Type B pancreatic cell (in vitro differentiated cells): ENCODE measurements at places on chromosomes 3 and 15. TPM values are rescaled to one million over a fixed set of nuclear protein-coding genes. Genes with fewer than 3 reads are reported as not detected.

GRCh38 chr3:189805375-189806067 lies 174.3 kb downstream of the TP63 start:
- peak overlapping the region; percentile 52 for H3K27ac ChIP-seq
- H3K4me1 ChIP-seq = peaks cover 6% of the 10 kb centered on the region
- H3K36me3 ChIP-seq = no peaks in the 10 kb centered on the region
- no peak for DNase-seq
- no peak overlapping the region for H3K4me3 ChIP-seq

EPHB3 gene
- 57.7 and 65.0 TPM in 2 replicates for total RNA-seq

DNA sequence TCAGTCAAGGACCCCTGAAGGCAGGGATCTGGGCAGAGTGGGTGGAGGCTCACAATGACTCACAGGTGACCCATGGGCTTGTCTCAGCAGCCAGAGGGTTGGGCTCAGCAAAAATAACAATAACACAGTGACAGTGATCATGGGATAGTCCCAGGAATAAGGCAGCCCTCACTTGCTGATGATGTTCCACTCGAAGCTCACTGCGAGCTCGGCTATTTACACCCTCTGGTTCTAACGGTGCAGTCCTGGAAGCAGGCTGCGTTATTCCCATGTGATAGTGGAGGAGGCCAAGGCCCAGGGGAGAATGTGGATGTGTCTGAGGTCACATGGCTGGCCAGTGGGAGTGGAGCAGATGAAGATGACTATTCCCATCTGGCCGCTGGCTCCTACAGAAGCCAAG lies 16.2 kb downstream of the CCDC33 start:
- no peaks in the 10 kb centered on the region for H3K36me3 ChIP-seq
- no peak for DNase-seq
- peaks cover 28% of the 10 kb centered on the region for H3K4me1 ChIP-seq
- H3K27me3 ChIP-seq = peaks cover 17% of the 10 kb centered on the region
- H3K27ac ChIP-seq = no peak overlapping the region

FANCD2OS gene
- total RNA-seq = not detected in 2 replicates

- DNase-seq = no peak
- H3K27ac ChIP-seq = peak overlapping the region; percentile 63
- H3K36me3 ChIP-seq = peaks cover 19% of the 10 kb centered on the region
- no peak overlapping the region for H3K4me3 ChIP-seq
- H3K4me1 ChIP-seq = peaks cover 49% of the 10 kb centered on the region
- no peaks in the 10 kb centered on the region for H3K27me3 ChIP-seq
These were observed 129.4 kb downstream of the LPP start for GRCh38 chr3:188283347-188283746.

DNA sequence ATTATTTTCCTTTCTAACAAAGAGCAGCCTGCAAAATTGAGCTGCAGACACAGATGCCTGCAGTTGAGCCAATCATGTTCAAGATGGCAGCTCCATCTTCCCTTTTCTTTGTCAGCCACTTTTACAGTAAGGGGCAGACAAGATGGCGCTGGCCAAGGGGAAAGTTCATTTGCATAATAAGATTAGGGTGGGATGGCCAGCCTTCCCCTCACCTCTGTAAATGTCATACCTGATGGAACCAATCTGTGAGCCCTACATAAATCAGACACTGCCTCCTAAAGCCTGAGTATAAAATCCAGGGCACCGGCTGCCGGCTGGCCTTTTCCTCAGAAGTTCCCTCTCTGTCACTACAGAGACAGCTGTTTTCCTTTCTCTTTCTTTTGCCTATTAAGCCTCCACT lies 15.8 kb downstream of the PATL2 start:
- H3K27me3 ChIP-seq = peaks cover 24% of the 10 kb centered on the region
- no peak overlapping the region for H3K27ac ChIP-seq
- no peak overlapping the region for H3K4me3 ChIP-seq
- no peaks in the 10 kb centered on the region for H3K36me3 ChIP-seq
- no peaks in the 10 kb centered on the region for H3K4me1 ChIP-seq

CHDH gene
- total RNA-seq = 8.0 and 9.6 TPM in 2 replicates

OSTN gene
- total RNA-seq = 1.3 and 1.4 TPM in 2 replicates

- H3K4me1 ChIP-seq = peaks cover 17% of the 10 kb centered on the region
- H3K4me3 ChIP-seq = no peak overlapping the region
- no peak for DNase-seq
- H3K36me3 ChIP-seq = no peaks in the 10 kb centered on the region
These were observed 9.2 kb upstream of the SEMA4B start for GRCh38 chr15:90191794-90192509.

SLC6A20 gene
- total RNA-seq = 1.5 and 3.2 TPM in 2 replicates

THPO gene
- 0.41 and 0.52 TPM in 2 replicates for total RNA-seq
